ENCODE measurements at places on chromosomes 1 and 21.

GRCh38 chr21:43985690-43986251 is 26.3 kb upstream of the TRAPPC10 start:
- no peak for DNase-seq

DNA sequence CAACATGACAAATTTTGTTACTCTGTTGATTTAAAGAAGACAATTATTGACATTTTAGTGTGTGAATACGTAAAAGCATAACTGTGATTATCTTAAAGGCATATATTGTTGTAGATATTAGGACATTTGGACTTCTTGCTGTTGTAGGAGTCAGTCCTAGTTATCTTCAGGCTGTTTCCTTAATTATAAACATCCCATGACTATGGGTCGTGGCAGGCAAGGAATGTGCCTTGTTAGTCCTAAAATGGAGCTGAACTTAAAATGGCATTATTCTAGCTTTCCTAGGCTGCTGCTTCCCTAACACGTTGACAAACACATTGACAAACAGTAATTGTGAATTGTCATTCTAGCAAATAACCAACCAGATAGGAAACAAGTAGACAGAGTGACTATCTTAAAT is 4.4 kb upstream of the MPZL1 start:
- DNase-seq: no peak

GRCh38 chr21:42534421-42535378 is 21.0 kb downstream of the SLC37A1 start:
- no peak for DNase-seq

GRCh38 chr1:198232378-198232777 is 75.6 kb downstream of the NEK7 start:
- no peak for DNase-seq

DNA sequence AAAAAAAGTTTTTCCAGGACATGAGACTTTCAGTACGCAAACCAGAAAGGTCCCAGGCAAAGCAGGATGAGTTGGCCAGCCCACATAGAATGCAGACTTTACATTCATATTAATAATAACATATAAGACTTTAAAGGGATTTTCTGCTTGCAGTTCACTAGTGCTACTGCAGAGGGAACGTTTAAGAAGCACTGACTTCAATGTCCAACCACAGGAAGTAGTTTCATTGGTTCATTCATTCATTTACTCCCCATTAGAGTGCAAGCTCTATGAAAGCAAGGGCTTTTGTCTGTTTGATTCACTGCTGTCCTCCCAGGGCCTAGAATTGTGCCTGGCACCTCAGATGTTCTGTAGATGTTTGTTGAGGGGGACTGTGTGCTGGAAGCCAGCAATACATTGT is 11.8 kb upstream of the SERINC2 start:
- no peak for DNase-seq

DNA sequence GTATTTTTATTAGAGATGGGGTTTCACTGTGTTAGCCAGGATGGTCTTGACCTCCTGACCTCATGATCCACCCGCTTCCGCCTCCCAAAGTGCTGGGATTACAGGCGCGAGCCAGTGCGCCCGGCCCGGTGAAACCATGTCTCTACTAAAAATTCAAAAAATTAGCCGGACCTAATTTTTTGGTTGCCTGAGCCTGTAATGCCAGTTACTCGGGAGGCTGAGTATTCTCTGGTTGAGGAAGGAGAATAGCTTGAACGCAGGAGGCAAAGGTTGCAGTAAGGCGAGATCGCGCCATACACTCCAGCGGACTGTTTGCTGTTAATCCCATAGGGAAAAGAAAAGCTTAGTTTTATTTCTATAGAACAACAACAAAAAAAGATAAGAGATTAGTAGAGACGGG is 29.9 kb upstream of the HJV start:
- no peak for DNase-seq

DNA sequence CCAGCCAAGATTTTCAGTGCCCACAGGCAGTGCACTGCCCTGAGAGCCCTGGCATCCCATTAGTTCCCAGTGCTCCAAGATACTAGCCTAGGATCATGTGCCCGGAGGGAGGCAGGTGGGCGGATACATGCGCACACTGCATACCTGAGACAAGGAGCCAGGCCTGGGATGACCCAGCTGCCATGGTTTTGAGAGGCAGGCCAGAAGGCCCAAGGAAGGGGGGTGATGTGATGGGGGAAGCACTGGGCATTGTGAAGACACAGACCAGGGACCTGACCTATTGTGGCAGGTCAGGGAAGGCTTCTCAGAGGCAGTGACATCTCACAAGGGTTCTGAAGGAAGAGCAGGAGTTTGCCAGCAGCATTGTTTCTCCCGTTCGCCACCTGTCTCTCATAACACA is 3.6 kb downstream of the ZC3H12A start:
- DNase-seq: no peak

GRCh38 chr1:116947092-116947860 is 37.6 kb downstream of the PTGFRN start:
- DNase-seq: no peak

- DNase-seq: no peak
Observed at GRCh38 chr1:78369546-78369945, 121.2 kb upstream of the PTGFR start.

- no peak for DNase-seq
Observed at GRCh38 chr1:100936194-100936967, 40.5 kb downstream of the SLC30A7 start.

- no peak for DNase-seq
Observed at GRCh38 chr1:29383746-29384371, 147.5 kb downstream of the PTPRU start.
